ENCODE measurements at places on chromosomes 5 and 9.

DNA sequence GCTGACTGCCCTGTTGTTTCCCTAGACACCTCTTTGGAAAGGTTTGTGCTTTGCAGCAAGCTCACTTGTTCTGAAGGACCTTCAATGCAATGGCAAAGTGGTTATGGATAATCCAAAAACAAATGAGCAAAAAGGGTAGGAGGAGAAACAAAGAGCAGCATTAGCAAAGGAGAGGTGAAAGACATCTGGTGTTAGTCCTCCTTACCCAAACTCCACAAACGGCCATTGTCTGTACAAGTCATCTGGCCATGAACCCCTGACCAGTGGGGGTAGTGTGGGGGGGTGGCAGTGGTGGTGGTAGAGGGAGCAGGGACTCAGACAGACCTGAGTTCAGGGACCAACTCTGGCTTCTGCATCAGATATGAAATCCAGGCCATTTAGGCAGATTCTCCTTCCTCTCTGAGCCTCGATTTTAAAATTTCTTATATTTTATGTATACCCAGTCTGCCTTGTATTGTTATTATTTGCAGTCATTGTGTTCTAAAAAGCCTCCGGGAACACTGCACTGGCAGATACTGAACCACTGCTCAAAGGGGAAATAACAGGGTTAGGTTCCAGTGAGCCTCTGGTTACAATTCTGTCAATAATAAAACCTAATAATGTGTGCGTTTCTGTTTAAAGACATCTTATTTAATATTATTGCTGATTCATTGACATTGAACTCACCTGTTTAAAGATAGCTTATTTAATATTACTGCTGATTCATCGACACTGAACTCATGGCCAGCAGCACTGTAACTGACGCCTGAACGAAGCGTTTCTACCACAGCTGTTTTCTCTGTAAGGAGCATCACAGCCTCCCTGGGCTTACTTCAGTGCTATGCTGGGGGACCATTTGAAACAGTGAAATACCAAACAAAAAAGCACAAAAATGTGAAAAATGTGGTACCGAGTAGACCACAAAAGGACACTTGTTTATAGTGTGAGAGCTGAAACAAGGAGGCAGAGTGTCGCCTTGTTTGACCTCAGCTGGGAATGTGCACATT lies 156.0 kb downstream of the SEC61B start:
- DNase-seq: no peak

DNA sequence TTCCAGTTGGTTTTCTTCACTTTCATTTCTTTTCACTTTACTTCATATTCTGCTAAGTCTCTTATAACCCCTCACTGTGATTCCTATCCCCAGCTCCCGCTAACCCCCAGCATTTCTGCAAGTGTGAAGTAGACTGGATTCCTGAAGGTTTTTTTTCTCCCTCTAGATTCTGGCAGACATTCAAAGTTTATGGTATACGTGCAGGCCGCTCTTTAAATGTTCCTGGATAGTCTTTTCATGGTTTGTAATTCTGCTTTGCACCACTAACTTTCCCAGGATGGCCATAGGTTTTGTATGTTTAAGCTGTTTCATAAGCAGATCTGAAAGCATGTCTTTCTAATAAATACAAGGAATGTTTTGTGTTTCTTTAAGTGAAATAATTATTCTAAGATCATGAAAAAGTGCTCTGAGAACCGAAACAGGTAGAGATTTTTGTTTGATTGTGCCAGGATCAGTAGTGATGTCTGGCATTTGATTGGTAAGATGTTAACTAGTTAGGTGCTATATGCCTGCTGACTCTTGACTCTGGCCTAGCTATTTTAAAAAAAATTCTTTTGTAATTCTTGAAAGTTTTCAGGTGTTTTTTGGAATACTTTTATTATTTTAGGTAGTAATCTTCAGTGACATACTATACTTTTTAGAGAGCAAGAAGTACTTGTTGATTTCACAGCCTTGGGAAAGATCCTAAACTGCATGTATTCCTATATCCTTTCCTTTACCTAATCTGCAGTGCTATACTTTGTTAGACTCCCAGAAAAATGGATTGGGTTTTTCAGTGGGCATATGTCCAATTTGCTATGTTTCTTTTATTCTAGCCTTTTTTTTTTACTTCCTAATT lies 29.7 kb downstream of the CNOT6 start:
- DNase-seq: no peak

DNA sequence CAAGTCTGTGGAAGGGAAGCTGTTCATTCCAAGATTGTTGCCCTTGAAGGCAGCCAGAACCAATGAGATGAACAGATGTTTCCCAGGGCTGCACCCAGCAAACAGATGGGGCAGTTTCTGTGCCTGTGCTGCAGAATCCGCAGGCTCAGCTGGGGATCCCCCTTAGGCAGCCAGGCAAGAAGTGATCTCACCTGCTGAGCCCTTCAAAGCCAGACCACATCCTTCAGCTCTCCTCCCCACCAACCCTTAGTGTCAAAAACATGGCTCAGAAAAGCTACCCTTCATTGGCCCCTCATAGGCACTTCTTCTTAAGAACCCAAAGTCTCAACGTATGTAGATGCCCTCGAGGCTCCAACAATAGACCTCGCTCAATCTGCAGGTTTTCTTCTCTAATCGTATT lies 626.7 kb downstream of the CCDC171 start:
- DNase-seq: no peak

- DNase-seq: no peak
These were observed 15.6 kb upstream of the NREP start for GRCh38 chr5:111772456-111773122.

GRCh38 chr5:38422622-38423021 lies 133.8 kb downstream of the LIFR start:
- no peak for DNase-seq

DNA sequence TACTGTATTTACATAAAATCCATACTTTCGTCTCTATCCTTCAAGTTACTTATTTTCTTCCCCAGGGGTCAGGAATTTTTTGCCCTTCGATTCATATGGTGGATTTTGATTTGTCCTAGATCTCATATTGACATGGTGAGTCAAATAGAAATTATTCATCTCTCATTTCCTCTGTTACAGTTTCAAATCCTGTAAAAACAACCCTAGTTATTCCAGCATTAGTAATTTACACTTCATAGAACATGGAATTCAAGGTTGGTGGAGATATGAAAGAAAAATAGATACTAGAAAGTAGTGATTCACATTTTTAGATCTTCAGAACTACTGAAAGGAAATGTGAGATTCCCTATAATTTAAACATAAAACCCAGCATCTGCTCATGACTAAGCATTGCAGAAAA lies 1331.0 kb upstream of the CDH9 start:
- DNase-seq: no peak

DNA sequence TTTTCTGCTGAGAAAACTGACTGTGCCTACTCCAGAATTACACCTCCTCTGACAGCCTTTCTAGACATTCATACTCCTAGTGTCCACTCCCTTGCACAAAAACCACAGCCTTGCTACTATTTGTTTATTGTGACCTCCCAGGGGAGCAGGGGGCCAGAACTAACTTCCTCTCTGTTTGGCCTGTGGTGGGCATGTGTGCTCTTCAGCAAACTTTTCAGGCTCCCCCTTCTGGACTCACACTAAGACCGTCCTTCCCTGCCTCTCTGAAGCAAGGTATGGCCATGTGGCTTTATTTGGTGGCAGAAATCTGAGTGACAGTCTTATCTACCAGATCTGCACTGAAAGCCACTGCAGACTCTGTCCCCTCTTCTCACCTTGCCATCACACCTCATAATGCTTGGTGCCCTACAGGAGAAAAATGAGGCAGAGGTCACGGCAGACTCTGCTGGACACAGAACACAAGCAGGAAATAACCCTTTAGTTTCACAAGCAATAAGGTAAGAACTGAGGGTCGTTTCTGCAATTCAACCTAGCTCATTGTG lies 28.2 kb downstream of the LIFR start:
- DNase-seq: no peak

DNA sequence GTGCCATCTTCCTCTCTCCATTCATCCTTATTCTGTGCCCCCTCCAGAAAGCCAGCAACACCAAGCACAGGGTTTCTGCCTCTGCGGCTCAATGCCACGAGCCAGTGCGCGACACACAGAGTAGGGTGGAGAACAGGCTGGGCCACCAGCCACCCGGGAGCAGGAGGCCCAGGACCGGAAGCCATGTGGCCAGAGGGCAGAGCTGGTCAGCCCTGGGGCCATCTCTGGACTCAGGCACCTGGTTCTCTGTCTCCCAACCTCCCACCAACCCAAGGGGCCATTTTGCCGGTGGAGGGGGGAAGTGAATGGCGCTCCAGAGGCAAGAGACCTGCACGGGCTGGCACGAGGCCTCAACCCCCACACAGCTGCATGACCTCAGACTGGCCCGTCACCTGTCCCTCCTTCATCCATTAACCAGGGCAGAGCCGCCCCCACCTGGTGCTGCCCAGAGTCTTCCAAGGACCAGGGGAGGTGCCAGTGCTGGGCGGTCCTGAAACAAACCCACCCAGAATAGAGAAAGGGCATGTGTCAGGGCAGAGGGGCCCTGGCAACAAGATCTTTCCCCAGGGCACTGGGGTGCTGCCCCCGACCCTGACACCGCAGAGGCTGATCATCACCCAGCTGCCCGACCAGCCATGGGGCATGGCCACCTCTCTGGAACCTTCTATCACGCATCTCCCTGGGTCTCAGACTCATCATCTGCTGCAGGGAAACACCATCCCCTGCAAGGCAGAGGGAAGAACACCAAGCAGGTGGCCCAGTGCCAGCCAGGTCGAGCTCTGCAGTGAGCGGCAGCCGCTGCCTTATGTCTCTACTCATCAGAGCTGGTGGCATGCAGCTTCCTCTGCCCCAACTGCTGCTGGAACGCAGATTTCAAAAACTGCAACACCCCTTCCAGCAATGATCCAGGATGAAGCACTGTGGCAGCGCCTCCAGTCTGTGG lies 11.9 kb downstream of the VAV2 start:
- no peak for DNase-seq

DNA sequence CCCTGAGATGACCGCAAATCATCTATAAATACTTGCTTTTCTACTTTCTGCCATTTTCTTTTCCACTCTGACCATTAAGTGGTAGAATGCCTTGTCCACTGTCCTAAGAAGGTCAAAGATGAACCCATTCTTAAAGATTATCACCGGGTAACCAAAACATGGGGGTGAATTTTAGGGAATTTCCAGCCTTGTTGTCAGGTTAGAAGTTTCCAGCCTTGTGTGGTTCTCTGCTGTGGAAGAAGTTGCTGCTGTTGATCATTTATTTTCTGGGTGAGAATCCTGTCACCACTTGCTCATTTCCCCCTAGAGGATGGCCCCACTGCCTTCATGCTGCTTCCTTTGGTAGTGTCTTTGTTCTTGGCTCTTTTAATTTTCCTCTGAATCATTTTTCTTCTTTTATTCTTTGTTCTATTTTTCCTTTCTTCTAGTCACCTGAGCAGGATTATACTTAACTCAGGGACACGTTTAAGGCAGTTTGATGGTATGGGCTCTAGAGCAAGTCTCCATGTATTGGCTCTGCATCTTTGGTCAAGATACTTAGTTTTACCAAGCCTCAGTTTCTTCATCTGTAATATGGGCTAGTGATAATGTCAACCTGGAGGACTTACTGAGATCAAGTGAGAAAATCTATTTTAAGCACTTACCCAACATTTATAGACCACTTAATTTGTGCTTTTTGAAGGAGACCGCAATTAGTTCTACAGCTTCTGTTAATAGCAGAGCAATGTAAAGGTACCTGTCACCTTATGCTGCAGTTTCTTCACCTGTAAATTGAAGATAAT lies 266.2 kb downstream of the ARHGAP26 start:
- DNase-seq: no peak

GRCh38 chr5:149177911-149178565 lies 36.7 kb downstream of the ABLIM3 start:
- DNase-seq: no peak

GRCh38 chr5:132476876-132477781 lies 13.4 kb downstream of the IRF1 start:
- no peak for DNase-seq

- DNase-seq: no peak
These were observed 12.8 kb upstream of the TMEM245 start for GRCh38 chr9:109132567-109133021.

GRCh38 chr5:90353254-90353653 lies 56.3 kb downstream of the CETN3 start:
- no peak for DNase-seq

GRCh38 chr5:73743161-73743560 lies 117.2 kb downstream of the ARHGEF28 start:
- no peak for DNase-seq

GRCh38 chr9:76486151-76486550 lies 27.2 kb downstream of the GCNT1 start:
- no peak for DNase-seq

DNA sequence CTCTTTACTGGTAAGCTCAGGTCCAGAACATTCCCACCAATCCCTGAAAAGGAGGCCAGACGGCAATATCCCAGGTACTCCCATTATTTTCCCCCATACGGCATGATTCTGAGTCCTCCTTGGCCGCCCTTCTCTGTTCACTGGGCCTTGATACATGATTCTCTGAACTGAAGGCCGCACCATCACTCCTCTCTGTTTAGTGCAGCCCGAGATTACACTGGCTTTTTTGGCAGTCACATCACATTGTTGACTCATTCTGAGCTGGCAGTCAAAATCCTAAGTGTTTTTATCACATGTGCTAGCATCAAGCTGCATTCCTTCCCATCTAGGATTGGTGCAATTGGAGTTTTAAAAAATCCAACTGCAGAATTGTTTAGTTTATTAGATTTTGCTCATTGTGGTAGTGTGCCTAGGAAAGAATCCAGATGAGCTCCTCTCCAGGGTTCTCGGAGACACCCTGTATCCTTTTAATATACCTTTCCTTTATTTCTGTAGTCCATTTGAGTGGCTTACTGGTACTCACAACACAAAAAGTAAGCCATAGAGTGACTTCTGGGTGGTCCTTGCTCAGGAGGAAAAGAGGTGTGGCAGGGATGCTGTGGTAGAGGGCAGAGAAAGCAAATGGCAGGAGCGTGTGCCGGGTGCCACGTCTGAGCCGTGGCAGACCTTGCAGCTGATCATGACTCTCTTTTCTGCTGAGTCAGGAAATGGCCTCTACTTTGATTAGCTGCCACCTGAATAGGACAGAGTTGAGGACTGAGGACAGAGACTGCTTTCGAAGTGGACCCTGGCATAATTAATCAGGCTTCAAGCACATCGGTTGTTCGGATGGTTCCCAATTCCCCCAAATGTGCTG lies 121.1 kb upstream of the IL12B start:
- DNase-seq: peak; percentile 93

DNA sequence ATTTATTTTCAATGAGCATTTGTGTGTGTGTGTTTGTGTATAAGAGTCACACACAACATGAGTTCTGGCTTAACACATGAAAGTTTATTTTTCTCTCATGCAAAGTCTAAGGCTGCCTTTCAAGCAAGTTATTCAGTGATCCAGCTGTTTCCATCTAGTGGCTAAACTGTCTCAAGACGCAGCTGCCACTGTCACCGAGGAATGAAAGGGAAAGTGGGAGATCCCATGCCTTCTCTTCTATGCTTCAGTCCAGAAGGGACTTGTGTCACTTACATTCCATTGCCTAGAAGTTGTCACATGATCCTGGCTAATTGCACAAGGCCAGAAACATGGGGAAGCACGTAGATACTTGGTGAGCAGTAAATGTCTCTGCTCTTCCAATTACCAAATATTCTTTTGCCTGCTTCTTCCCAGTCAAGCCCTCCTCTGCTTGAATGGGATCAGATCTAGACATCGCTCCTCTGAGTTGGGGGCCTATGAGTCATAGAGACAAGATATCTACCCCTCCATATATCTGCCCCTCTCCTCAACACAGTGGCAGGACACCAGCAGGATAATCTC lies 30.4 kb upstream of the SLIT3 start:
- no peak for DNase-seq

GRCh38 chr5:39178861-39179260 lies 40.5 kb downstream of the FYB1 start:
- DNase-seq: no peak

- peak; percentile 42 for DNase-seq
These were observed 40.4 kb downstream of the ACTBL2 start for GRCh38 chr5:57442080-57442839.

Data from RWPE1 (cell line).